MG63 (cell line): ENCODE measurements at places on chromosomes 5 and 9. TPM values are rescaled to one million over a fixed set of nuclear protein-coding genes. Genes with fewer than 3 reads are reported as not detected.

DNA sequence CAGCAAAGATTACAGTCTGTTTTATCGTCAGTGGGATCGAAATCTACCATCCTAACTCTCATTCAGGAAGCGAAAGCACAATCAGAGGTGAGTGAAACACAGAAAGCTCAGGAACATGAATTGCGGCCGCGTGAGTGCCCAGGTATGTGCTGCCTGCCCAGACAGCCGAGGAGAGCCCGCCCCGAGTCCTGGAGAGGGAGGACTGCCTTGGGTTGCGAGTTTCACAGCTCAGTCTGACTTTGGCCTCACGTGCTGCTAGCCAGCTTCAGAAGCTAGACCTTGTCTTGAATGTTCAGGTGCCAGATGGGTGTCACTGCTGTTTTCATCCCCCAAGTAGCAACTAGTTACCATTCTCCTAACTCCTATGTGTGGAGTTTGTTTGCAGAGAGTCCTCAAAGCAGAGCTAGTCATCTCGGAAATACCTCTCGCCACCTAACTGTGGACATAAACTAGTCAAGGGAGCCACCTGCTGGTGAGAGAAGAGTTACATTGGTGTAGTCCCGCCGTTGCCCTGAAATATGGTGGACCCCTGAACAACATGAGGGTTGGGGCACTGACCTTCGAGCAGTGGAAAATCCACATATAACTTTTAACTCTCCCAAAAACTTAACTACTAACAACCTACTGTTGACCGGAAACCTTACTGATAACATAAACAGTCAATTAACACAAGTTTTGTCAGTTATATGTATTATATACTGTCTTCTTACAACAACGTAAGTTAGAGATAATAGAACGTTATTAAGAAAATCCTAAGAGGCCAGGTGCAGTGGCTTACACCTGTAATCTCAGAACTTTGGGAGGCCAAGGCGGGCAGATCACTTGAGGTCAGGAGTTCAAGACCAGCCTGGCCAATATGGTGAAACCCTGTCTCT lies 80.9 kb downstream of the GOLPH3 start:
- DNase-seq = peak; percentile 46

- DNase-seq = no peak
Measured at GRCh38 chr5:74311961-74312360, 328.6 kb downstream of the ENC1 start.

DNA sequence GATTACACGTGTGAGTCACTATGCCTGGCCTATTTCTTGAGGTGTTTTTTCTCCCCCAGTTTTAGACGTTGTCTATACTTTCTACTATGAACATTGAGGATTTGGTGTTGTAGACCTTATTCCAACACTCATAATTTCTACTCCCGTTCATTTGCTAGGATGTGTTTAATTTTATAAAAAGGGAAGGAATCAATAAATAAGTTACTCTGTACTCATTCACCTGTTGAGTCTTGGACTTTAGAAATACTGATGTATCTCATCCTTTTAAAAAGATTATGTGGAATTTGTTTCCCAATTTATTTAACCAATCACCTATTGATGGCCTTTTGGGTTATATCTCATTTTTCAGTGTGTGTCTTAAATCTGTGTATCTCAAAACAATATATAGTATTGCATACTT lies 3.2 kb downstream of the CDK7 start:
- DNase-seq = no peak

GRCh38 chr9:127971357-127972235 lies 9.2 kb downstream of the EEIG1 start:
- DNase-seq = peak; percentile 71

DNA sequence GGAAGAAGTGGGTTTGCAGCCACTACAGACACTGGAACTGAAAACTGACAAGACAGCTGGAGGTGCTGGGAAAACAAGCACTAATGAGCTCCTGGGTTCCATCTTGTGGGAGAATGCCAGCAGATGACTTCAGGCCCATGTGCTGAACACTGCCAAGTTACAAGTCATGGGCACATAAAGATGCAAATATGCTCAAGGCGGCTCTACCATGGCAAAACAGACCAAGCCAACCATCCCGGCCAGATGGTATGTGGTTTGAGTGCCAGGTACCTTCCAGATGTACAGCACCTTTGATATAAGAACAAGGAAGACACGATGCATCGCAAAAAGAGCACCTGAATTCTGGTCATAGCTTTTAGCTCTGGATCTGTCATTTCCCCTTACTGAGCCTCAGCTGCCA lies 19.9 kb downstream of the TNFSF8 start:
- peak; percentile 71 for DNase-seq

DNA sequence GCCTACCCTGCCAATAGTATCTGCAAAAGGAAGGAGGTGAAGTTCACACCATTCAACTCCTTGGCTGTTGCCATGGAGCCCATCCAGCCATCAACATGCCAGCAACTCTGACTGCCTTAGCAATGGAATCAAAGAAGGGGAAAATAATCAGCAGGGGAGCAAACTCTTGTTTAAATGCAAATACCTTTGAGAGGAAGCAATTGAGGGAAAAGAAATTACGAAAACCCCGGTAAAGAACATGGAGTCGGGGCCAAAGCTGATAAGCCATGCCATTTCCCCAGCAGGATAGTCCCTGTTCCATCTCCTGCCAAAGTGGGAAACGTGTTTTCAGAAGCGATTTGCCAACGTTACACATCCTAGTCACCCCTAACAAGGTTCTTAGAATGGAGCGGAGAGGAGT lies 69.0 kb downstream of the MFAP3 start:
- DNase-seq = no peak

- no peak for DNase-seq
Measured at GRCh38 chr5:11030671-11031070, 269.6 kb upstream of the DAP start.

DNA sequence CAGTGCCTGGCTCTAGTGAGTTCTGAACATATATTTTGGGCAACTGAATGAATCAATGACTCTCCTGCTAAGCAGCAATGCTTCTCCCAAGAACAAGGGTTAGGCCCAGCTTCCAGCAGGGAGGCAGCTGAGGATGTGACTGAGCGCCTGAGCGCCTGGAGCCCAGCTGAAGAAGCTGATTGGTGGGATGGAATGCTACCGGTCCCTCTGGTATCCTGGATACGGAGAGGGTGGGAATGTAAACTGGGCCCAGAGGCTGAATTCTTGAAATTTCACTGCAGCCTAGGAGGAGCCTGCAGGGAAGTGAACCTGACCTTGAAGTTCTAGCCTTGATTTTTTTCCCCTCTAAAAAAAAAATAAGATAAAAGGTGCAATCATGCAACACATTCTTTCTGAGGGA lies 43.2 kb downstream of the WWC1 start:
- DNase-seq = peak; percentile 28

- no peak for DNase-seq
Measured at GRCh38 chr5:32276173-32276853, 36.4 kb downstream of the MTMR12 start.

DNA sequence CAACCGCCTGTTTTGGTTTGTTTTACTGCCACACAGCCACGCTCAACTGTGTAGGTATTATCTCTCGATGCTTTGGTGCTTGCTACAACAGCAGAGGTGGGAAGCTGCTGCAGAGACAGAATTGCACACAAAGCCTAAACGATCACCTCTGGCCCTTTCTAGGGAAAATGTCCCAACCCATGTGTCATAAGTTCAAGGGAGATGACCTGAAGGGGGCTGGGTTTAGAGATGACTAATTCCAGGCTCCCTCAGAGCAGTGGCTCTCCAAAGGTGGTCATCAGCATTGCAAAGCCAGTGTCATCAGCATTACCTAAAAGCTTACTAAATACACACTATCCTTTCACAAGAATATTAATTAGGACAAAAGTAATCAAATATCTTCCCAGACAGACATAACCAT lies 10.9 kb downstream of the ZNF622 start:
- DNase-seq = no peak

Gene IL7R
- total RNA-seq = 3.4 and 3.6 TPM in 2 replicates

Gene WNT8A
- not detected in 2 replicates for total RNA-seq

- DNase-seq = no peak
Measured at GRCh38 chr5:88226881-88227450, 41.7 kb downstream of the TMEM161B start.

DNA sequence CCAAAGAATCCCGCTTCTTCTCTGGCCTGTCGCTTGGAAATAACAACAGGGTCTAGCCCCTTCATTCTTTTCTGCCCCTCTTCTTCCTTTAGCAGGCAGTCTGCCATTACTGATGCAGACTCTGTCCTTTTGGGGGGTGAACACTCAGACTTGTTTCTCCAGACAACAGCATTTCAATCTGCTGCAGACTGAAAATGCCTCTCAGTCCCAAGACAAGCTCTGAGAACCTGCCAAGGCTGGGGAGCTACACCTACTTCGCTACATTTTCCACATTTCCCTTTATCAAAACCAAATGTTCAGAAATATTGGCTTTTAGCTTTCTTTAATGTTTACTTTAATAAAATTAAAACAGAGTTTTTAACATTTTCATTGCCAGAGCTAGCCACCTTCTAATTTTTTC lies 152.4 kb downstream of the MPDZ start:
- DNase-seq = no peak

DNA sequence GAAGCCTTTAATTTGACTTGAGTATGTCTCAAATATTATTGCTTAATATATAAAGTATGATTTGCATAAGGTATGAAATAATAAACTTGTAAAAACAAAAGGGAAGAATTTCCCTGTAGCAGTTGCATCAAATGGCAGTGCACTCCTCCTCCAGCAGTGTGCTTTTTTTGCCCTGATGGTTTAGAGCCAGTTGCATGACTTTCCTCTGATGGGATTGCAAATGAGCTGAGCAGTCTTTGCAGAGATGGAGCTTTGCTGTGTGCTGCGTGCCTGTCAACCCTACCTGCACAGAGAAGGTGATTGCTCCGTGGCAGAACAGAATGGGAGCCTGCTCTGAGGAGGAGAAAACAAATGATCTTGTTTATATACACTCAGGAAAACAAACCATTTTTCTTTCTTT lies 22.7 kb upstream of the CATSPER3 start:
- no peak for DNase-seq

DNA sequence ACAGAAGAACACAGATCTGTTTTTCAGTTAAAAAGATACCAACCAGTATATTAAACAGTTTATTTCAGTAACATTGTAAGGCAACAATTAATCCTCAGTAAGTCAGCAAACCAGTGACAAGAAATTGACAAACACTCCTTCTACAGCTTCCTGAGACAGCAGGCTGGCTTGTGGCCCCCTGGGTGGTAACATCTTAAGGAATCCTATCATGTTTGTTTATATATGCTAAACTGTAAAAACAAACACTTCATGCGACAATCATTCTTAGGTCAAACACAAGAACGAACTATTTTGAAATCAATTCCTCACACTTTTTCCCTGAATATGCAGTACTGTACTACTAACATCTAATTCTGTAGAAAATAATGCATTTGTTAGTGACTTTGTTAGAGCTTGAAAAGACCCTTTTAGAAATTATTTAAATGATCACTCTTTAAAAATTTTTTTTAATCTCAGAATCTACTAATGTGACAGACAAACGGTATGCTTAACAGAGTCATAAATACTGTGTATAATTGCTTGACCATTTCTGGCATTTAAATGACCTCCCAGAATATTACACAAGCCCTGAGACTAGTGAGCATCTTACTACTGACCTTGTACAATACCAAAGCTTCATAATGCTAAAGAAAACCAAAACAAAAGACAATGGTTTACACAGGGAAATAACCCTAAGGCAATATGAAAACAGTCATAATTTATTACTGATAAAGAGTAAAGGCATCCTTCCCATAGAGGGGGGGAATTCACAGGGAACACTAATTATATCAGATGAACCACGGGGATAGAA lies 48.2 kb downstream of the ERMP1 start:
- no peak for DNase-seq

Gene TRIM7
- total RNA-seq = 15.6 and 22.6 TPM in 2 replicates

DNA sequence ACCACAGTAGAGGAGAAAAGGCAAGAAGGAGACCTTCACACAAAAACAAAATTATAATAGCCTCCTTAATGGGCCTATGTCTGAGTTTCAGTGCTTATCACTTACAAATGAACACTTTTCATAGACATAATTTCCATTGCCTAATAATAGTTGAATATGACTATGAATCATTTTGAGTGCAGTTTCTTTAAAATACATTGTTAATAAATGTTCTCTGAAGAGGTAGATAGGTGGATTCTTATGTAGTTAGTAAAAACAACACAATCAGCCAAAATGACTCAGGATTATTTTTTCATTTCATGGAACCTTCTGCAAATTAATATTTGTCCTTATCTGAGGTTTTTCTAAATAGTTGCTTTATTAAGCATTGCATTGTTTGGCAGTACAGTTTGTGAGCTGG lies 45.6 kb downstream of the DAPK1 start:
- DNase-seq = no peak

GRCh38 chr5:154284433-154284832 lies 93.9 kb downstream of the GALNT10 start:
- no peak for DNase-seq

GRCh38 chr9:93902780-93903655 lies 52.1 kb downstream of the BARX1 start:
- DNase-seq = no peak

- no peak for DNase-seq
Measured at GRCh38 chr9:105054491-105054890, 126.5 kb upstream of the ABCA1 start.

- no peak for DNase-seq
Measured at GRCh38 chr9:11326231-11326630, 713.4 kb upstream of the PTPRD start.
